Right forelimb (tissue), 1 donor: ENCODE measurements at places on chromosomes 11 and 22.

GRCh38 chr11:28514391-28514790 is 406.2 kb downstream of the METTL15 start:
- DNase-seq: no peak

DNA sequence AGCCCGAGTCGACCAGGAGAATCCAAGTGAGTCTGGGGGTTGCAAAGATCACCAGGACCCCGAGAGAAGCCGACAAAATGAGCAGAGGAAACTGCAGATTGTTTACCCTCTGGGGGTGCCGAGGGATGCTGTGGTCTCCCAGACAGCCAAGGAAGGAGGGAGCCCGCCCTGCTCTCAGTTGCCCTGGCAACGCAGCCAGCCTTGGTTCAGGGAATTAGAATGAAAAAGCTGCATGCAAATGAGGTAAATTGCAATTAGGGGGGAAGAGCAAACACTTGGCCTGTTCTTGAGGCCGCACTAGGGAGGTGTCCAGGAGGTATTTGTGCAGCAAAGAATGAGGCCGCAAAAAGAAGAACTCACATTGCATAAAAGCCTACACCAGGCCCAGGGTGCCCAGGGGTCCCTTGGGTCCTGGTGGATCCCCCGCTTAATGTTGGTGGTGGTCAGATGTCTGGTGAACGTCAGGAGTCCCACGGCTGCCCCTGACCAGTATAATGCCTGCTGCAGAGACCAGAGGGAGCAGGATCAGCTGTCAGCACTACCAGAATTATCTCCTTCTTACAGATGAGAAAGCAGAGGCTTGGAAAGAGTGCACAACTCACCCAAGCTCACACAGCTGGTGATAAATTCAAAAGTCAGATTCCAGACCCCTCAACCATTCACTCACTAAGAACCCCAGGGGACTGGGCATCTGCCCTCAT is 40.3 kb upstream of the ATXN10 start:
- no peak for DNase-seq

DNA sequence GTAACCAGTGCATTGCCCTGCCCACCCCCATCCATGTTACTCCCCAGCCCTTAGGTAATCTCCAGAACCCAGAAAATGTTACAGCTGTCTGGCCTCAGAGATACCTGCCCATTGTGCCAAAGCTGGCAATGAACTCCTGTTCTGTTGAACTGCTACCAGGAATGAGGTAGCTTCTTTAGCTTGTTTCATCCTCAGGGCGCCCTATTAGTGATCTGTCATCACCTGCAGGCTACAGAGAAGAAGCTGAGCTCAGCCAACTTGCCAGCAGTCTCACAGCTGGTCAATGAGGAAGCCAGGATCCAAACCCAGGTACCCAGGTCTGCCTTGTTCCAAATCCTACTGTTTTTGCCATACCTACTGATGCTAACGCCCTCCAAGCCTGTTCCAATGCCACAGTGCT is 88.7 kb downstream of the GALNT18 start:
- DNase-seq: no peak

- no peak for DNase-seq
Observed at GRCh38 chr22:40651057-40651456, 14.5 kb upstream of the MRTFA start.

DNA sequence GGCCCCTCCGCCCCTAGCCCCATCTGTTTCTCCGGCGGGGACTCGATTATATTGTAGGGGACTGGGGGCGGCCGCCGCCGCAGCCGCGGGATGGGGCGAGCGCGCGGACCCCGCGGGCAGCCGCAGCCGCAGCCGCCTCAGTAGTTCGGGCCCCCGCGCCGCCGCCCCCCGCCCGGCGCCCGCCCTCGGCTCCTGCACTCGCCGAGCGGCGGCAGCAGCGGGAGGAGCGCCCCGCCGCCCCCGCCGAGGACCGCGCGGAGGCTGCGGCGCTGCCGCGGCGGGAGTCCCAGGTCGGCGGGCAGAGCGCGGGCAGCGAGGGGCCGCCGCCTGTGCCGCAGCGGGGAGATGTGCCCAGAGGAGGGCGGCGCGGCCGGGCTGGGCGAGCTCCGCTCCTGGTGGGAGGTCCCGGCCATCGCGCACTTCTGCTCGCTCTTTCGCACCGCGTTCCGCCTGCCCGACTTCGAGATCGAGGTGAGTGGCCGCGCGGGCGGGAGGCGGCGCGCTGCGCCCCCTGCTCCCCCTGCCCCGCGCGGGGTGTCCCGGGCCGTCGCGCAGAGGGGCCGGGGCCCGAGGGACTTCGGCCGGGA is at the start of gene CECR2:
Gene CECR2, plus strand, starts transcription at position 22 of the 587 bp plus-strand sequence. Its CDS starts 324 bp downstream, at position 346.
- peak; percentile 56 for DNase-seq

GRCh38 chr11:74018331-74019005 is 9.6 kb upstream of the UCP3 start:
- no peak for DNase-seq

DNA sequence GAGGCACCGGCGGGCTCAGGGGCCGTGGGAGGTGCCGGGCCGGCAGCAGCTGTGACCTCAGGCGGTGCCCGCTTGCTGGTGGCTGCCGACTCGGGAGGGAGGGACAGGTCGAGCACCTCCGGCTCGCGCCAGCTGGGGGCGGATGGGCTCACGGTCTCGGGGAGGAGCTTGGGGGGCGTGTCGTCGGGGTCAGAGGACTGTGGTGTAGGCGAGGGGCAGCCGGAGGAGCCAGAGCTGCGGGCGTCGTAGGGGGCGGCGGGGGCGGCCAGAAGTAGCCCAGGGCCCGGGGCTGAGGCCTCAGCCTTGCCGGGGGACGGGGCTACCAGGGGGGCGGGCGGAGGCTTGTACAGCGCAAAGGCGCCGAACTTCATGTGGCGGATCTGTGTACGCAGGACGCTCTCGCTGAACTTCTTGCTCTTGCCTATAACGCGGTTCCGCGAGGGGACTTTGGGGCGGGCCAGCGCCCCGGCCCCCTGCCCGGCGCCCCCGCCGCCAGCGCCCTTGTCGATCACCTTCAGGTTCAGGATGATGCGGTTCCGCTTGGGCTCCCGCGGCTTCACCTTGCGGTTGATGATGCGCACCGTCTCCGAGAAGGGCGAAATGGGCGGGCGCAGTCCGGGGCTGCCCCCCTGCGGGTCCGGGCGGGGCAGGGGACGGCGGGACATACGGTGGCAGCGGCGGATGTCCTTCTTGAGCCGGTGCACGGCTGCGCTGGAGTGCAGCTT is 5.5 kb downstream of the CBX6 start:
- DNase-seq: no peak

DNA sequence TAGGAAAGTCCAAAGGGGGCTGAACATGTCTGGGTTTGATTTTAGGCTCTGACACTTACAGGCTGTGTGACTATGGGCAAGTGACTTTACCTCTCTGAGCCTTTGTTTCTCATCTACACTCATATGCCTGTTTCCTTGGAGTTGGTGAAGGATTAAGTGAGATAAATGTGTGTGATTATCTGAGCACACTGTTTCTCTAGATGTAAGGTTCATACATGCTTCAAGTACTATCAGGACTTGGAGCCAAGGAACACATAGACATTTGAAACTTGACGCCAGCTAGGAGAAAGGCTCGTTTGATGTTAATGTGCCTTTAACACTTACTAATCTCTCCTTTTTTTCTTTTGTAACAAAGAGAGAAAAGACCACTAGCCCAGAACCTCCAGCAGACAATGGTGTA is 9.7 kb downstream of the CRYBB1 start:
- DNase-seq: no peak

GRCh38 chr22:44547371-44547770 is 49.3 kb upstream of the RTL6 start:
- no peak for DNase-seq

DNA sequence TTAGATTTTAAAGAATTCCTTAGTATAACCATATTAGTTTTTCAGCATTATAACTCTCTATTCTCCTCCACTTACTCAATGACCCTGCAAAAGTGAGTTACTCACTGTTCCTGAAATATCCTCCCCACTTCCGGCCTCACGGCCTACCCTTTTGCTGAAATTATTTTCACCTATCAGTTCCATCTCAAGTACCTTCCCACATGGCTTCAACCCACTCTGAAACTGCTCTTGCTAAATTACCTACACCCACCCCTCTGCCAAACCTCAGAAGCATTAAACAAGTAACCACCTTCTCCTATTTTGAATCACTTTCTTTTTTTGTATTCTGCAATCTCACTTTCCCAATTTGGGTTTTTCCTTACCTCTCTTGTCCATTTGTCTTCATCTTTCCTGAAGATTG is 37.7 kb downstream of the OR5P2 start:
- DNase-seq: no peak

DNA sequence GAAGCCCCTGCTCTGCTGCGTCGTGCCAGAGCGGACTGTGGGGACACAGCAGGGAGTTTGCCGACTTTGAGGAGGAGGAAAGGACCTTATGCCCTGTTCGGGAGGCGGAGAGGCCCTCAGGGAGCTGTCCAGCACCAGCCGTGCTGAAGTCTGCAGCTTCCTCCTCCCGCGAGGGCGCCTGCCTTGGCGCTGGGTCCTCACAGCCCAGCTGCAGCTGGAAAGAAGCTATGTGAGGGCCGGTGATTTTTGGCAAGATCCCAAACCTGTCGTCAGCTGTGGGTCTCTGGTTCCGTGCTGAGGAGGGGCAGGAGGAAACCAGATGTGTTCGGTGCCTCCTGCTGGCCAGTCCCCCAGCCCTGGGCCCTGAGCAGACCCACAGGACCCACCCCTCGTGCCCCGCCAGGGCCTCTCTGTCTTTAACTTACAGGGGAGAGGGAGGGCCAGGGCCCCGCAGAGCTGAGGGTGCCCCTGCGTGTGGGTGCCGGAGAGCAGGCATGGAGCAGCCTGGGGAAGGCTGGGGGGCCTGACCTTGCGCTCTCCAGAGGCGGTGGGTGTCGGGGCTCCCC is 12.0 kb downstream of the BRSK2 start:
- peak; percentile 88 for DNase-seq

DNA sequence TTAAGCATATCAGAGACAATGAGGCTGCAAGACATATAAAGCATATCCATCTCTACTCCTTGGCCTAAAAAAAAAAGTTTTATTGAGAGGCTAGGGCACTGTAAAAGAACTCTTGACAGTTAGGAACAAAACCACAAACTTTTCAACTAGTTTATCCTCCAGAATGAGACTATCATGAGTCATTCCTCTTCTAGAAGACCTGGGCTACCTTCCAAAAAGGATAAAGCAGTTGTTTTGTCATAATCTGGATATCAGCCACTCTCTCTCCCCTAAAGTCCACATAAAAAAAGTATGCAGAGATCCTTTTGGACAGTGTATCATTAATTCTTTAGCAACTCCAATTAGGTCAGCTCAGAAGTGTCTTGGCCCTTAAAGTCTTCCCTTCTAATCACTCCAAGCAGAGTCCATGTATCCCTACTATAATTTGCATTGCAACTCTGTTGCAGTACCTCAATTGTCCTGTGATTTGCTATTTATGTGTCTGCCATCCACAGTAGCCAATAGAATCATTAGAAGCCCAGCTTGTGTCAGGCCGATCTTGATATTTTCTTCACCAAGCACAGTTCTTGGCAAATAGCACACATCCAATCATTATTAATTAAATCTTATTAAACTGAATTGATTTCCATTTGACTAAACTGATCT is 10.4 kb downstream of the OR51T1 start:
- no peak for DNase-seq

GRCh38 chr11:128503245-128503991 is 83.9 kb downstream of the ETS1 start:
- DNase-seq: no peak

DNA sequence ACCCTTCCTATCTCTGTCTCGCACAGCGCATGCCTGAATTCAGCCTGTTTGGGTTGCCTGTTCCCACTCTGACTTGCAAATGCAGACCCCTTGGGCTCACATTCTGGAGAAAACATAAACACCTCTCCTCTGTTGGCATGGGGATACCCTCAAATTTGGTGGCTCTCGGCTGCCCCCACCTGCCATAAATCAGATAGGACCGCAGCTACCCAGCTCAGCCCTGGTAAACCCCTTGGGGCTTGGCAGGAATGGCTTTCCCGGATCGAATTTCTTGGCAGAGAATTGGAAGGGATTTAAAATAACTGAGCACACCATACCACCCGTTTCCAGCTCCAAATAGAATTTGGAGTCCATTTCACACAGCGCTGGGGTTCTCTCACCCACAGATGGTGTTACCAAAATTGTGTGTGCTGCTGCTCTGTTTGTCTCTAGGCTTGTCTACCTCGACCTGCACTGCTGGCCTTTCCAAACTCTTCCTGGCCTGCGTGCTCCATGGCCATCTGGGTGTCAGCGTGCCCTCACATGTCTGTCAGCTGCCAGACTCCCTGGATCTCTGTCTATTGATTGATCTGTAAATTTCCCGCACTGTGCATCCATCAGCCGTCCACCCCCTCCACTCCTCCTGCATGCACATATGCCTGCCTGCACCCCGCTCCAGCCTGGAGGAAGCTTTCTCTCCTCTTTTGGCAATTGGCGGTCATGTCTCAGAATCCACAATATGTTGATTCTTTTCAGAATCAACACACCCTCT is 134.0 kb downstream of the NTM start:
- DNase-seq: no peak

GRCh38 chr11:117833401-117833891 is 8.9 kb upstream of the FXYD2 start:
- peak; percentile 43 for DNase-seq

GRCh38 chr11:120179057-120179672 is 31.7 kb upstream of the OAF start:
- DNase-seq: no peak

DNA sequence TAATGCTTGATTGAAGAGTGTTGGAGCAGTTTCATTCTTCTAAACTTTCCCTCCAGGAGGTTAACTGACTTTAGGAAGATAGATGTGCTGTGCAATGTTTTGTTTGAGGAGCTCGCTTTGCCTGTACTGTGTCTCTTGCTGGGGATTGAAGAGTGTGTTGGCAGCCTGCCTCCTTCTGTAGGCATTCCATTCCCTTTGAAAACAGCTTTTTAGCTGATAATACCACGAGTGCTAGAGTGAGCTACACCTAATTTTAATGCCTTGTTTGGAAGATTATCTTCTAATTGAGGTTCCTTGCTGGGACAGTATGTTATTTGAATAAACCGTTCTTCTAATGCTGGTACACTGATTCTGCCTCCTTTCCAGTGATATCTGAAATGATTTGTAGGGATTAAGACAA is 7.2 kb downstream of the DDX10 start:
- DNase-seq: no peak

- DNase-seq: no peak
Observed at GRCh38 chr11:88507771-88508417, 170.4 kb upstream of the CTSC start.

GRCh38 chr22:44935724-44936123 is 74.1 kb downstream of the PHF21B start:
- no peak for DNase-seq

DNA sequence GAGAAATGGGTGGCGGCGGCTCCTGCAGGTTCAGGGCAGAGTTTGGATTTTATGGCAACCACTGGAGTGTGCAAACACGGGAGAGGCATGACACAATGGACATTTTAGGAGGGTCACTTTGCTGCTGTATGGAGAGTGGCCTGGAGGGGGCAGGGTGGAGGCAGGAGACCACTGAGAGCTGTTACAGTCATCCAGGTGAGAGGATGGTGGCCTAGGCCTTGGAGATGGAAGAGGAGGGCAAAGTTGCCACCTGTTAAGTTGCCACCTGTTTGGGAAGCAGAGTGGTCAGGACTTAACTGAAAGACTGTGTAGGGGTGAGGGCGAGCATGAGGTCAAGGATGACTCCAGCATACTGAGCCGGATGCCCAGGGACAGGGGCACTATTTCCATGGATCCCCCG is 2.3 kb upstream of the RAD9A start:
- no peak for DNase-seq

GRCh38 chr22:29388759-29389090 is 355 bp upstream of the AP1B1 start:
- no peak for DNase-seq

- no peak for DNase-seq
Observed at GRCh38 chr11:92628401-92629292, 340.8 kb upstream of the MTNR1B start.
